ENCODE measurements at places on chromosomes 6 and 20.

DNA sequence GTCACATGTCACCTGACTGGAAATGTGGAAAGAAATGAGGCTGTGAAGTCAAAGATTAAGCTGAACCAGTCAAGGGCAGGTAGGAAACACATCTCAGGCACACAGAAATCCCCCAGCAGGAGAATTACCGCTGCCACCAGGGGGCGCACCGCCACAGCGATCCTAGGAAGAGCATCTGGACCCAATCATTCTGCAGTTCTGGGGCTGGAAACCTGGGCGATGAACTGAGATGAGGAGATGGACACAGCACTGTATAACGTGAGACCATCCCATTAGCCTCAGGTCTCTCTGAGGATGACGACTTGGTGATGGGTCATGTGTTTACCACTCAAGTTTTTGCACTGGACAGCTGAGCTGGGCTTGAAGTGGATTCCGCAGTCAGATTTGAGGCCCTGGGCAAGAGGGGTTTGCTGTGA, 6.5 kb upstream of the SLC24A3 start:
- peak; percentile 80 for DNase-seq

GRCh38 chr6:5638666-5639065, 368.1 kb downstream of the NRN1 start:
- no peak for DNase-seq

- DNase-seq = peak; percentile 22
Measured at GRCh38 chr6:83467620-83468036, 36.8 kb upstream of the ME1 start.

GRCh38 chr6:167119670-167120582, 3.0 kb upstream of the CCR6 start:
- no peak for DNase-seq

GRCh38 chr6:47308198-47308517, 1.5 kb downstream of the TNFRSF21 start:
- no peak for DNase-seq

- no peak for DNase-seq
Measured at GRCh38 chr20:36017048-36017951, 48.9 kb downstream of the CNBD2 start.

GRCh38 chr20:32521780-32522525, 63.2 kb downstream of the NOL4L start:
- peak; percentile 75 for DNase-seq

- DNase-seq = peak; percentile 96
Measured at GRCh38 chr20:18287915-18288748, at the start of gene ZNF133. Gene ZNF133, plus strand, starts transcription at chr20:18288527. Its CDS starts 17,160 bp downstream, at chr20:18305687.

DNA sequence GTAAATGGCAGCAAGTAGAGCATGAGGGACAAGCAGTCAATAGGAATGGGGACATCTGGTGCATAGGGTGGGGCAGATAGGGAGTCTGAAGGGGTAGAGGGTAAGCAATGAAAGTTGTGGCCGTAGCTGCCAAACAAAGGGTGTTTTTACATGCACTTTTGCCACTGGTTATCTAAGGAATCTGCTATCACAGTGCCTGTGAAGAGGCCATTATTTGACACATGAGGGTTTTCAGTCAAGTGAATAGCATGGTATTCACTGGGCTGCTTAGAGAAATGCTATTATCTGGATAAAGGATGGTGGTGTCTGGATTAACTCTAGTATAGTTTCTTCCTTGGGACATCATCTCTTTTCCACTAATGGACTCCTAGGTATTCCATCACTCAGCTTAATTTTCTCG, 118.2 kb downstream of the CARMIL1 start:
- no peak for DNase-seq

DNA sequence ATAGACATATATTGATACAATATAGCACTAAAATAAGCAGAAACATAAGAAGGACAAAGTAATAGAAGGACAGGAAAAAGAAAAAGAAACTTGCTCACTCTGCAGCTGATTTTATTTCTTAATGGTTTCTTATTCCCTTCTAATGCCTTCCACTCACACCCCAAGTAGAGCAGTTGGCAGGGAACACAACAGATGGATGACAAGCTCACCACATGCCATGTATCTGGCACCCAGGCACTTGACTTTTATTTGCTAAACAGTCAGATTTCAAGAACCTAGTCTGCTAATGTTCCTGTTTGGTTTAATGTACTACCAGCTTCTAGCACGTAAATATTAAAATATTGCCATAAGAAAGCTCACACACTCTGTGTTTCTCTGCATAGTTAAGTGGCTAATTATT, 87.1 kb downstream of the COL19A1 start:
- no peak for DNase-seq

DNA sequence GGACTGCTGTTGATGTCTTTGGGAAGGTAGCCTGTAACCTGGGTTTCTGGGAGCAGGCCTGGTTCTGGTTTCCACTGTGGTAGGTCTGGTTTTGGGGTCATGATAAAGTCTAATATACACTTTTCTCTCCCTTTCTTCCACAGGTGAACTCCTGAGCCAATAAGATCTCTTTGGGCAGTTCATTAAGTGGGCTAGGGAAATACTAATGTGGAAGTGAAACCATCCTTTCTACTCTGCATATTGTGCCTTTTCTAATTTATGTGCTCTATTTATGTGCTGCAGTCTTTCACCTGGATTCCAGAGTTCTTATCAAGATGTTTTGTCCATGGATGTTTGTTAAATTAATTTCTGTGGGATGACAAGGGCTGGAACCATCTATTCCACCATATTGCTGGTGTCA, 165.7 kb upstream of the PTPRK start:
- DNase-seq = no peak

DNA sequence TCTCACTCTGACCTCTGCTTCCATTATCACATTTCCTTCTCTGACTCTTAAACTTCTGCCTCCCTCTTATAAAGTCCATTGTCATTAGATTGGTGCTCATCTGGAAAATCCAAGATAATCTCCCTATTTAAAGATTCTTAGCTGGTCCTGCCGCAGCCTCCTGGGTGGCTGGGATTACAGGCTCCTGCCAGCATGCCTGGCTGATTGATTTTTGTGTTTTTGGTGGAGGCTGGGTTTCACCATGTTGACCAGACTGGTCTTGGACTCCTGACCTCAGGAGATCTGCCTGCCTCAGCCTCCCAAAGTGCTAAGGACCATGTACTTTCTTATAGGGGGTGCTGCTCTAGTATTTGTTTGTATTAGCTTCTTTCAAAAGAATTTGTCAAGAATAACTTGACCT, 5.3 kb upstream of the RPF2 start:
- no peak for DNase-seq

GRCh38 chr6:139483079-139483478, 108.6 kb upstream of the CITED2 start:
- no peak for DNase-seq

DNA sequence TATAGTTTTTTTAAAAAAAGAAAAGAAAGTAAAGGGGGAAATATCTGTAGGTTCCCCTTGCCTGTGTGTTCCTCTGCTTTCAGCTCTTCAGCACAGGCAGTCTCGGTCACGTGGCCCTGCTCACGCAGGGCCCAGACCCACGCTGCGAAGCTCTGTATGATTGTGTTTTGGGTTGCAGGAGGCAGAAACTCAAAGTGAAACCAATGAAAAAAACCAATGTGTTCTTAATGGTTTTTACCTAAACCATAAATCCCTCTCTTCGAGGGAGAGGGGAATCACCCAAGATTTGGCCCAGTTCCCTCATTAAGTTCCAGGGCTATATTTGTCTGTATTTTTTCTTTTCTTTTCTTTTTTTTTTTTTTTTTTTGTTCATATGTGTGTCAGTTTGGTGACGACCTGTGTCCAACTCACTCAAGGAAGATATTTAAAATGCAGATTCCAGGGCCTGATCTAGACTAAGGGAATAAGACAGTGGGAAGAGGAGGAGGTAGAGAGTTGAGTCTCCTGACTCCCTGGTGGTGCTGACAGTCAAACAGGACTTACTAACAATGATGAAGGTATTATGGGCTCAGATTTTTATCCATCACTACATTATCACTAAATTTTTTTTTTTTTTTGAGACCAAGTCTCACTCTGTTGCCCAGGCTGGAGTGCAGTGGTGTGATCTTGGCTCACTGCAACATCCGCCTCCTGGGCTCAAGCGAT, 33.8 kb upstream of the RREB1 start:
- DNase-seq = no peak

DNA sequence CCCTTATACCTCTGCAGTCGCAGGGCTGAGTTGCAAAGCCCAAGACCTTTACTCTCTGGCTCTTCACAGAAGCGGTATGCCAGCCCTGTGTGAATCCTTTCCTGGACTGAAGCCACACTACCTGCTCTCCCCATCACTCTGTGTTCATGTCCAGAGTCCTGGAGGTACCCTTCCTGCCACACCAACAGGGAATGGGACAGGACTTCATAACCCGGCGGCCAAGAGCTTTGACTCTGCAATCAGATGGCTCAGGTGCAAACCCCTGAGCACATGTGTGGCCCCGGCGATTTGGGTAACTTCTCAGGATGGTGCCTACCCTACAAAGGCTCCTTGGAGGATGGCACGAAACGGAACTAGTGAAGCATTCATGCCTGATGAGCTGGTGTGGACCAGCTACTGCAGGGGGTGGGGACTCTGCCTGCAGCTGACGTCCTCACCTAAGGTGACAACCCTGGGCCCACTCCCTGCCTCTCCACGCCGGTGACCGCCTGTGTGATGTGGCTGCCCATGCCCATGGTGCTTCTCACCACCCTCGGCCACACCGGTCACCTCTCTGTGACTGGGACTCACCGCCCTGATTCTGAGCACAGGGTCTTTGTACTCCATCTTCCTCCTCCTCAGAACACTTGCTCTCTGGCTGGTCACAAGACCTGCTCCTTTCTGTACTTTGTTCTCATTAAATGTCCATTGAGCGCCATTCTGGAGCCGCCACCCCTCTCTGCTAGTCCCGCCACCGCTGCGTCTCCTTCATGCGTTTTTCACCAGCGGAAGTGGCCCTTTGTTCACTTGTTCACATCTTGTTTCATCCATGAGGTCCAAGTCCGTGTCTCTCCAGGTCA, 116.7 kb downstream of the SULF2 start:
- DNase-seq = no peak

DNA sequence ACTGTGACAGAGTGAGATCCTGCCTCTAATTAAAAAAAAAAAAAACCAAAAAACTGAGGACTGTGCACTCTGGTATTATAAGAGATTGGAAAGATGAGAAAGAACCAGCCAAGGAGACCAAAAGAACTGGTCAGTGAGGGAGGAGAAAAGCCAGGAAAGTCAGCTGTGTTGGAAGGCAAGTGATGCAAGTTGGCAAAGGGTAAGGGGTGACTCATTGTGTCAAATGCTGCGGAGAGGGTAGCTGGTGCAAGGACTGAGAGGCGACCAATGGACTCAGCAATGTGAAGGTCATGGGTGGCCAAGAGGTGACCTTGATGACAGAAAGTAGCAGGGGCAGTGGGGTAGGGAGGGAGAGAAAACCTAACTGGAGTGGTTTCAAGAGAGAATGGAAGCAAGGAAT, 27.4 kb upstream of the LRRN4 start:
- DNase-seq = no peak

DNA sequence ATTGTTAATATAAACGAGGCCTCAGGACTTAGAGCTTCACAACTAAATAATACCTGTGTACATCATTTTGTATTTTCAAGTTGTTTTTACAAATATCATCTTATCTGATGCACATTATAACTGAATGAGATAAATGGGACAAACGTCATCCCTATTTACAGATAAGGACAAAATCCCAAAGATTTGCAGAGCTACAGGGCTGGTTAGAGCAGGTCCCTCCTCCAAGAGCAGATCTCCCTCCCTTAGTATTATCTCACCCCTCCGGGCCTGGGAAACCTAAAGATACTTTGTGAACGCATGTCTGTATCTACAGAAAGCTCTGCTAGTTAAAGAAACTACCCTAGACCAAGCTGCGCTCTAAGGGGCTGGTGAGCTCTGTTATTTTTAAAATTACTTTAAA, 130.4 kb upstream of the PROKR2 start:
- no peak for DNase-seq

GRCh38 chr20:63957690-63958441, 1.6 kb upstream of the UCKL1 start:
- DNase-seq = no peak

DNA sequence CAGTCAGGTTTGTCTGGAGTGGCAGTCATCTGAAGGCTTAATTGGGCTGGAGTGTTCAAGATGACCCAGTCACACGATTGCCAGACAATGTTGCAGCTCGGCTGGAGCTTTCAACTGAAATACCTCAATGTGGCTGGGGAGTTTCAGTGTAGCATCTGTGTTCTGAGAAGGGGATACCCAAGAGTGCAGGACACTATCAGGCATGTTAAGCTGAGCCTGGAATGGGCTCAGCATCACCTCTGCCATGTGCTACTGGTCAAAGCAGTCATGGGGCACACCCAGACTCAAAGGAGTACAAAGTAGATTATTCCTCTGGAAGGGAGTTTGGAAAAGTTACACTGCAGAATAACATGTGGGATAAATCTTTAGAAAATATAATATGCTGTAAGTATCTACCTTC, 363.9 kb downstream of the KIF16B start:
- DNase-seq = no peak

- DNase-seq = no peak
Measured at GRCh38 chr6:108171291-108171917, 5.6 kb downstream of the NR2E1 start.
